Stromal cell of bone marrow (primary cell): ENCODE measurements at places on chromosomes 16 and 17.

- no peak for DNase-seq
Measured at GRCh38 chr16:80611930-80612327, 71.1 kb downstream of the DYNLRB2 start.

DNA sequence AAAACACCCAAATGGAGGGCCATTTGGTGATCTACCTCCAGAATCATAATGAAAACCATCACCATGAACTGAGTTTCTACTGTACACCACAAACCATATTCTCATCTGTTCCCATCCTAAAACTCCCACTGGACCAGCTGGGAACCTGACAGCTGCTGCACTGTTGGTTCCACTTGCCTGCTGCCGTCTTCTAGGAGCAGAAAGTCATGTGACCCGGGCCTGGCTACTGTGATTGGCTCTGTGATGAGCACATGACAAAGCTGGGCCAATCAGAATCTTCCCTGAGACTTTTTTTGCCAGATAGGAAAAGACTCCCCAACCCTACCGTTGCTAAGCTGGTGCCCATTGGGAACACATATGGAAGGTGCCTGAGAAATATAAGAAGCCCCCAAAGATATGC, 264.2 kb downstream of the MRTFB start:
- DNase-seq: no peak

DNA sequence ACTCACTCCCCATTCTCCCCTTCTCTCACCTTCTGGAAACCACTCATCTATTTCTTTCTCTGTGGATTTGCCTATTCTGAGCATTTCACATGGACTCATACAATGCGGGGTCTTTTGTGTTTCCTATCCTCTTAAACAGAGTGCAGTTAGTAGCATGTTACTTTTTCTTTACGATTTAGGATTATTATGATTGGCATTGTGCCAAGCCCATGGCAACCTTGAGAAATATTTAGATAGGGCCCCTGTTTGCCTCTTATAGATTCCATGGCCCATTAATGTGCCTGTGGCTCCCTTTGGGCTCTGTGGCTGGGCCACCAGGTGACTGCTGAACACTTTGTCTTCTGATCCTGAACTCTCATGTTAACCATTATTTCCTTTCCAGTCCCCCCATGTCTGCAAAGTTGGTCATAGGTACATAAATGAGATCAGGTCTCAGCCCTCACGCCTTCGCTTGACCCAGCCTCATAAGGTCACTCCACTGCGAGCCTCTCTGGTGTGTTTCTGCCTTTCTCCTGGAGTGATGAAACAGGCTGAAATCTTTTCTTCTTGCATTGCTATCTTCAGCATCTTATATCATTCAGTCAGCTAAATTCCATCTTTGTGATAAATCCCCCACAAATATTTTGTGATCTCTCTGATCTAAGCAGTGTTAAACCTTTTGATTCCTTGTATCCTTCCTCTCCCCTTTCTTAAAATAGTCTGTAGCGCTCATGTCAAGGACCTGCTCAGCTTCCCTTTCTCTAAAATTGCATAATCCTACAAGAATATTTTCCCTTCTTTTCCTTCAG, 44.0 kb downstream of the MYH3 start:
- peak; percentile 17 for DNase-seq

DNA sequence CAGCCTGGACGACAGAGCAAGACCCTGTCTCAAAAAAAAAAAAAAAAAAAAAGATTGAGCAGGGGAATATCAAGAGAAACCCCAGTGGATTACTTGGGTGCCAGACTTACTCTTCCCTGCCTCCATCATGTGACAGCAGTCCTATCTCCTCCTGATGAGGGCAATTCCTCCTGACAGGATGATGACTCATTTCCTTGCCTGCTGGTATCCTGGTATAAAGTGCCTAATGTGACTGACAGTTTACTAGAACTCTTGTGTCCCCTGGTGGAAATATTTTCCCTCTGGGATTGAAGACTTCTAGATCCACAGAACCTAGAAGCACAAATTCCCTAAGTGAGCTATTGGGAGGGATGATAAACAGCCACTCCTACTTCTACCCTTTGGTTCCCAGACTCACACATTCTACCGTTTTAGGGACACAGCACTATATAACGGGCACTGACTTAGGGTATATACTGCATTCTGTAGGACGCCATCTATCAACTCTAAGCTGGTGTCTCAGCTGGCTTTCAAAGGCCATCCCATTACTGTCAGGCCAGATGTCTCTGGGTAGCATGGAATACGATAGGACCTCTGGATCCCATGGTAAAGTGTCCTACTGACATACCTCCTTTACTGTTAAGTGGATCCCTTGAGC, 114.6 kb upstream of the MED13 start:
- peak; percentile 31 for DNase-seq

- DNase-seq: no peak
Measured at GRCh38 chr16:14360326-14361037, 269.6 kb downstream of the PARN start.

GRCh38 chr17:69909389-69909788, 165.6 kb upstream of the KCNJ16 start:
- DNase-seq: no peak
